Neural crest cell (in vitro differentiated cells): ENCODE measurements at places on chromosomes 6 and 20.

DNA sequence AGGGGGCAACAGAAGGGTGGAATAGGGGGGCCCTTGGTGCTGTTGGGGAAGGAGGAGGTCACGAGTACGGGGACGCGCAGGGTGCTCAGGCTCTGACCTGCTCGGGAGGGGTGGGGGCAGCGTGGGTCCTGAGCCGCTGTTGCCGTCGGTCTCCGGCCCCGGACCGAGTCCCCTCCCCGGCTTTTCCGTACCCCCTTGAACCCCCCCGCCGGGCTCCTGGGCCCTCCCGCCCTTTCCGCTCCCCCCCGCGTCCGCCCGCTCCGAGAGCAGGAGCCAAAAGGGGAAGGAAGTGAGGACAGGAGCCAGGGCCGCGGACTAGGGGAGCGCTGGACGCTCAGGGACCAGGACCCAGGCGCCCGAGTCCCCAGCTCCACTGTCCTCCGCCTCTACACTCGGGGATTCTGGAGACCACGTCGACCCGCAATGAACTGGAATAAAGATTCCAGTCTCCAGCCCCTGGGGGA, at the start of gene RGL2:
TSS of gene RGL2 (minus strand) at position 170 of the 464 bp plus-strand sequence. CDS start 332 bp downstream, outside the sequence.
- DNase-seq, result no peak

DNA sequence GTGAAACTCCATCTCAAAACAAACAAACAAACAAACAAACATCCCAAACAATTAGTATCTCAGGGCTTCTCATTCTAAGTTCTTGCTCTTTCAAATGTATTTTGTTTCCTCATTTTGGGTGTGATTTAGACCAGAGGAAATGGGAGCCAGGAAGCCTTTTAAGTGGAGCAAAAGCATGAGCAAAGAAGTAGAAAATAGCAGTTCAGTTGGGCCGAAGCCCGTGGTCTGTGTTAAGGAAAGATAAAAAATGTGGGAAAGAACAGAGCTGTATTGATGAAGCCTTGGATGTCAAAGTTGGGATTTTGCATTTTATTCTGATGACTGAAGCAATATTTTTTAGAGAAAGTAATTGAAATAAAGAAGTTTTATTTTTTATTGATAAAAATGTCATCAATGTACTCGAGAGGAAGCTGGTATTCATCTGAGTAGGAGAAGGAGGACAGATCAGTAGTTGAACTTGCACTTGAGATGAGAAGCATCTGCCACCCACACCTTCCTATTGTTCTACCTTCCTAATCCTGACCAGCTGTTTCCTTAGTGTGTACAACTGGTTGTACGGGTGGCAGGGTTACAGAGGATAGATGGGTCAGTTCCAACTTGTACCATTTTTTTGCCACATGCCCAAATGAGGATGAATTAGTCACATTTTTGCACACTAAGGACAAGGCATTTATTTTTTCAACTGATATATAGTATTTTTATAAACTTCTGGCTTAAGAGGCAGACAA, 56.1 kb downstream of the KIAA0408 start:
- no peak for DNase-seq

DNA sequence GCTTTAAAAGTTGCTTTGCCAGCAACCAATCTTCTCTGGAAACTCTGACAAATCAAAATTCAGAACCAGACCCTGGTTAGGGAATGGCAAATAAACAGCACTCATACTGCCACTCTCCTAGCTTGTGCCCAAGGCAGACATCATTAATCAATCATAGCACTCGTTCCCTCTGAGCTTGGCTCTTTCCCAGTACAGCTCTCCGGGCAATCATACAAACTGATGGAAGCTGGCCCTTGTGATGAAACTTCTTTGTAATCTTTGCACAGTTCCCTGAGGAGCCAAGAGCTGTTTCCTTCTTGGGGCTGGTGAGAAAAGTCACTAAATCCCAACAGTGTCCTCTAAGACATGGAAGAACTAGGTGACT, 34.7 kb downstream of the KIAA1755 start:
- no peak for DNase-seq

DNA sequence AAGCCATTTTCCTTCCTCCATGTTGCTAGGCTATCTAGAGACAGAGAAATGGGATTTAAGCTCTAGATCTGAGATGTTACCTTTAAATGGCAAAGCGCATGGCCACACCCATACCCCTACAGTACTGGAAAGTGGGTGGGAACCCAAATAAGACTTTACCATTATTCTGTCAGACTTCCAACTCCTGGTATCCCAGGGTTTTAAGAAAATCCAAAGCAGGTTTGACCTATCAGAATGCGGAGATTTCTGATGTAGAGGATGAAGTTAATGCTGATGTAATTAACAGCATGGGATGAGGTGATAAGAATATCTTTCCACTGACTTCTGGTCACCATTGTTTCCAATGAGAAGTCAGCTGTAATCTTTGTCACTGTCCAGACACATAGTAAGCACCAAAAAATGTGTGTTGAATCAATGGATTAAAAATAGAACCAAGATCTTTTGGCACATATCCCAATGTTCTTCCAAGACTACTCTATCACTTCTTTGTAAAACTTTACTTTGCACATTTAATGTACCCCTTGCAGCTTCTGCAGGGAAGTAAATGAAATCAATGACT, 140.8 kb upstream of the INSM1 start:
- no peak for DNase-seq
